Stimulated activated CD4-positive, alpha-beta T cell treated with anti-CD3 and anti-CD28 coated beads, Interleukin-4, amount 100 ng/mL, for 1 hour (primary cell): ENCODE measurements at places on chromosomes 4 and X.
A peak's percentile ranks its signal among the peaks of the same experiment; 100 is the strongest.

DNA sequence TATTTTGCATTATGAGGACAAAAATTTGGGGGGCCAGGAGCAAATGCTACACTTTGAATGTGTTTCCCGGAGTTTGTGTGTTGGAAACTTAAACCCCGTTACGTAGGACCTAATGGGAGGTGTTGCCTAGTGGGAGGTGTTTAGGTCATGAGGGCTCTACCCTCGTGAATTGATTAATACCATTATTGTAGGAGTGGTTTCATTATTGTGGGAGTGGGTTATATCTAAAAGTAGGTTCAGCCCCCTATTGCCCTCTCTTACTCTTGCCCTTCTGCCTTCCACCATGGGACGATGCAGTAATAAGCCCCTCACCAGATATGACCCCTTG lies 15.5 kb downstream of the UBA6 start:
- no peak for DNase-seq

DNA sequence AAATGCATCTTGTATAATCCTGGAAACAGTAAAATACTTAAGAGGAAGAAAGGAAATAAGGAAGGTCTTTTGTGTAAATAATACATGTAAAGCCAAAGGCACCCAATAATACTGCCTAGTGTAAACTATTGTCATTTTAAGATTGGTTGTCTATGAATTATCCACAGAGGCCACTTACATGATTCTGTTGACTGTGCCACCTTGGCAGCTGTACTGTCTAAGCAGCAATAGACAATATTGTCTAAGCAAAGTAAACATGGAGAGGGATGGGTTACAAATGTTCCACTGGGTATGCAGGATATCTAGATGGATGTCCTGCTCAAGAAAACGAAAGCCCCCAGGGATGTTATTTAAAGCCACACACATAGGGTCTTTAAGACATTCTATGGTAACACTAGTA lies 19.4 kb downstream of the BEND4 start:
- no peak for DNase-seq

DNA sequence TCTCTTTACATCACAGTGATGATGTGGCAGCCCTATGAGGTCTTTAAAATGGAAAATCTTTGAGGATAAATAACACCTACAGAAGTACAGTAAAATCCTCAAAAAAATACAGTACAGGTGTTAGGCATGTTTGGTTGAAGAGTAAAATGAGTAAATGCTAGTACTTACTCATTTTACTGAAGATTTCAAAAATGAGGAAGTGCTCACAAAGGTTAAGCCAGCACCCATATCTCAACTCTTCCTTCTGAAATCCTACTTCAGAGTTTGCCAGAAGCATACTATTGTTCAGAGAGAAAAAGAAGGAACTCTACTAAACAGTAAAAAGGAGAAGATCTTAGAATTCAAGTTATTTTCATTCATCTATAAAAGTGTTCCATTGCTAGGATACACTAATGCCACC lies 130.9 kb downstream of the CBR4 start:
- no peak for DNase-seq

- DNase-seq: peak; percentile 59
These were observed 43.7 kb downstream of the MAGEA9 start for GRCh38 chrX:149825424-149825823.
